Activated T-cell treated with anti-CD3 and anti-CD28 coated beads, Interleukin-2, amount 50 U/mL, for 48 hours (primary cell): ENCODE measurements at places on chromosomes 5 and 9.

- DNase-seq, result no peak
These were observed 2.9 kb downstream of the NR2F1-AS1 start for GRCh38 chr5:93577854-93578812.

GRCh38 chr5:143279698-143280097, 123.8 kb downstream of the NR3C1 start:
- no peak for DNase-seq

GRCh38 chr9:76725011-76725546, 39.2 kb upstream of the PCA3 start:
- DNase-seq, result no peak

DNA sequence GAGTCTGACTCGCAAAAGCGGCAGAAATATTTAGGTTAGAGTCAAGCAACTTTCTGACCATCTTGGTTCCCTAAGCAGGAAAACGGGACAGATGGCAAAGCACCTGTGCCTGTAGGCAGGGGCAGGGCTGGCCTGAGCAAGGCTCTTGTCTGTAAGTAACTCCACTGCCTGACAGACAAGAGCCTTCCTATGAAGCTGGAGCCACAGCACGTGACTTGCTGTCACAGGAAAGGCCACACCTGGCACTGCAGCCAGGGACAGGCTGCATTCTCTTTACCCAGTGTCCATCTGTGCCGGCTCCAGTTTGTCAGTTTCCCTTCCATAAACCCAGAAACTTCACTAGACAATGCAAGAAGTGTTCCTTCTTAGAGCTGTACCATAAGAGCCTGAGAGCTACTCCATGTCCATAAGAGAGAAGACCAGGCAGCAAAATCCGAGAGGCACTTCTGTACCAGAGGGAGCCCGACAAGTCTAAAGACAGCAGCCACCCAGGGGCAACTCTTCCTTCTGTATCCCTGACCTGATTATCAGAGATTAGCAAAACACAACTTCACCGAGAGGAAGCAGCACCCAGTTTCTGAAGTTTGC, 78.1 kb downstream of the GPR21 start:
- DNase-seq, result no peak

- DNase-seq, result no peak
These were observed 345 bp upstream of the PRRC1 start for GRCh38 chr5:127517110-127517479.

- no peak for DNase-seq
These were observed 25.9 kb downstream of the NDFIP1 start for GRCh38 chr5:142134331-142135010.
